ENCODE measurements at places on chromosomes 7 and 10. TPM values are rescaled to one million over a fixed set of nuclear protein-coding genes. Genes with fewer than 3 reads are reported as not detected.

GPC2 gene
- 63.0 TPM for total RNA-seq

CAV1 gene
- total RNA-seq = 10.9 TPM

PPIA gene
- total RNA-seq = 2,465 TPM

AGBL3 gene
- 1.6 TPM for total RNA-seq

OR9A2 gene
- total RNA-seq = not detected

FAM131B gene
- 24.0 TPM for total RNA-seq

CLDN4 gene
- total RNA-seq = 32.0 TPM

CCM2 gene
- total RNA-seq = 30.7 TPM

SMO gene
- total RNA-seq = 61.4 TPM

GRCh38 chr7:151515276-151515565, 4.5 kb downstream of the RHEB start:
- no peaks in the 10 kb centered on the region for H3K27me3 ChIP-seq
- H3K4me3 ChIP-seq = no peak overlapping the region
- peaks cover 70% of the 10 kb centered on the region for H3K4me1 ChIP-seq

DNA sequence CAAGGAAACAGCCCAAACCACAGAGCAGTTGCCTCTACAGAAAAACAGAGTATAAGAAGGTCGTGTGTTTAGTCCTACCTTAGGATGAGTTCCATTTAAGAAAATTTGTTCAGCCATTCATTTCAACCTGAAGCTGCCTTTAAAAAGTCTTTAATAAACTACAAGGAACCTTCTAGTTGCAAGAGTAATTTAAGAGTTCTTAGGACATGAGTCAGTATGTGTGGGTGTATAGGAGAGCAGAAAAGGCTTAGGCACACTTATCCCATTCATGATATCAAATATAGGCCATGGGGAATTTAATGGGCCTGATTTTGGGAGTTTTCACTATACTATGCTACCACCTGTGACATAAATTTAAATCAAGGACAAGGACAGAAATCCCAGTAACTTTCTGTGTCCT, 496.8 kb downstream of the TFEC start:
- H3K4me3 ChIP-seq = no peak overlapping the region
- H3K36me3 ChIP-seq = no peaks in the 10 kb centered on the region
- no peak overlapping the region for H3K27ac ChIP-seq
- DNase-seq = no peak
- H3K4me1 ChIP-seq = peaks cover 28% of the 10 kb centered on the region

GRCh38 chr10:98361131-98362025, 53.6 kb downstream of the PYROXD2 start:
- H3K27ac ChIP-seq = no peak overlapping the region
- no peaks in the 10 kb centered on the region for H3K36me3 ChIP-seq
- H3K4me3 ChIP-seq = no peak overlapping the region
- no peak for DNase-seq
- peaks cover 42% of the 10 kb centered on the region for H3K4me1 ChIP-seq
- peaks cover 2% of the 10 kb centered on the region for H3K27me3 ChIP-seq

- H3K4me3 ChIP-seq = no peak overlapping the region
- DNase-seq = no peak
- H3K36me3 ChIP-seq = no peaks in the 10 kb centered on the region
Observed at GRCh38 chr7:120334475-120334874, 61.5 kb downstream of the KCND2 start.

- H3K36me3 ChIP-seq = peaks cover 6% of the 10 kb centered on the region
- H3K27ac ChIP-seq = no peak overlapping the region
- H3K27me3 ChIP-seq = no peaks in the 10 kb centered on the region
- DNase-seq = no peak
- H3K4me3 ChIP-seq = no peak overlapping the region
Observed at GRCh38 chr10:103894441-103894864, 23.5 kb downstream of the STN1 start.

GRCh38 chr10:122587098-122587760, 26.7 kb downstream of the DMBT1 start:
- H3K27ac ChIP-seq = no peak overlapping the region
- H3K4me3 ChIP-seq = no peak overlapping the region
- DNase-seq = no peak
- H3K27me3 ChIP-seq = 0 out of 2 replicates have a peak, but pooled peaks cover 3% of the 10 kb centered on the region
- H3K4me1 ChIP-seq = no peaks in the 10 kb centered on the region

DNA sequence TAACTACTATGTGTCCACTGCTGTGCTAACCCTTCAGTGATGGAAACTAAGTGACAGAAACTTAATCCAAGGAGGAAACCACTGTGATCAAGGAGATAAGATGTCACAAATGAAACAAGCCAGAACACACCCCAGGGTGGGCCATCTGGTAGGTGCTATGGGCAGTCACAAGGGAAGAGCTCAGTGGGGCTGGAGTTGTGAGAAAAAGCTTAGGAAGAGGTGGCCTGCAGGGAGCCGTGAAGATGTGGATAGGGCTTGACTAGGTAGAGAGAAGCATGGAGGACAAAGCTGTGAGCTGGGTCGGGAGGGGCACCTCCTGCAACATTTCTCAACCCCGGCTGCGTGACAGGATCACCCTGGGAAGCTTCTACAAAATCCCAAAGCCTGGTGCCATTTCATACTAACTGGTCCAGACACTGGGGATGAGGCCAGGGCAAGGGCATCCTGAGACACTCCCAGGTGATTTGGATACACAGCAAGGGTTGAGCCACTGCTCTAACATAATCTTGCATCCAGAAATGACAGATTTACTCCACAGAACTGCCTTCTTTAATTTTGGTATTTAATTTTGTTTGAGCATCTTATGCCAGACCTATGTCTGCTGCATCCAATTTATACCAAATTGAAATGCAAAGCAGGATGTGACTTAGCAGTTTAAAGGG, 69.3 kb downstream of the OSBPL3 start:
- H3K4me3 ChIP-seq = no peak overlapping the region
- H3K4me1 ChIP-seq = peaks cover 27% of the 10 kb centered on the region
- no peak overlapping the region for H3K27ac ChIP-seq
- H3K27me3 ChIP-seq = no peaks in the 10 kb centered on the region

Measured in WTC11 (cell line).